ELR (cell line): ENCODE measurements at places on chromosomes 3 and 15.

GRCh38 chr3:49377483-49377882, 19.3 kb upstream of the GPX1 start:
- DNase-seq, result peak; percentile 62

DNA sequence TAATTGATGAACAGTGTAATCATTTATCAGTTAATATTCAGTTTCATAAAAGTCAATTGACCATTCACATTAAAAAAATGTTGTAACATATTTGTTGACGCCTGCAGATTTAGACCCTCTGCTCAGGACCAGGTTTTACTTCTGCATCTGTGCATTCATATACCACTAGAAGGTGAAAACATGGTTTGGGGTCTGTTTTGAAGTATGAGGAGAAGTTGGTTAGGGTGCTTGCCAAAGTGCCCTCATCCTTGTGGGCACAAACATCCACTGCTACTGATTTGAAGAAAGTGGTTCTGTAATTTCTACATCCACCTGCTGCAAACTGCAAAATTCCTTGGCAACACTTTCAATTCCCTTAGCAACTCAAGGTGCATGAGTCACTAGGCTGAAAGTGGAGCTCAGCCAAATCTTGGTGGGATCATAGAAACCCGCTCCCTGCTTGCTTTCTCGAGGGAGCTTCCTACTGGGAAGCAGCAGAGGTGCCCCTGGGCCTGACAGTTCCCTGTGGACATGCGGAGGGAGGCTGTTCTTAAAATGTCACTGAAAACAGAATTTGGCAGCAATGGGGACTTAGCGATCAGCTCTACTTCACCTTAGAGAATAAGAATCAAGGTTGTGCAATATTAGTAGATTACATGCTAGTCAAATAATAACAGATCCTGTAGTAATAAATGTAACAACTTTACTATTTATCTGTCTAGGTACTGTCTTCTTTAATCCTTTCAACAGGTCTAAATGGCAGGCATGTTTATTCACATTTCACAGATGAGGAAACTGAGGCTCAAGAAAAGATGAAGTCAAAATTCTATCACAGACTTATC, 301.0 kb upstream of the TBL1XR1 start:
- no peak for DNase-seq

- DNase-seq, result peak; percentile 74
Measured at GRCh38 chr15:39429898-39430357, 151.0 kb upstream of the THBS1 start.

GRCh38 chr15:101052031-101052620, 133.0 kb downstream of the LRRK1 start:
- DNase-seq, result no peak
